ENCODE measurements at places on chromosomes 12 and 14.

DNA sequence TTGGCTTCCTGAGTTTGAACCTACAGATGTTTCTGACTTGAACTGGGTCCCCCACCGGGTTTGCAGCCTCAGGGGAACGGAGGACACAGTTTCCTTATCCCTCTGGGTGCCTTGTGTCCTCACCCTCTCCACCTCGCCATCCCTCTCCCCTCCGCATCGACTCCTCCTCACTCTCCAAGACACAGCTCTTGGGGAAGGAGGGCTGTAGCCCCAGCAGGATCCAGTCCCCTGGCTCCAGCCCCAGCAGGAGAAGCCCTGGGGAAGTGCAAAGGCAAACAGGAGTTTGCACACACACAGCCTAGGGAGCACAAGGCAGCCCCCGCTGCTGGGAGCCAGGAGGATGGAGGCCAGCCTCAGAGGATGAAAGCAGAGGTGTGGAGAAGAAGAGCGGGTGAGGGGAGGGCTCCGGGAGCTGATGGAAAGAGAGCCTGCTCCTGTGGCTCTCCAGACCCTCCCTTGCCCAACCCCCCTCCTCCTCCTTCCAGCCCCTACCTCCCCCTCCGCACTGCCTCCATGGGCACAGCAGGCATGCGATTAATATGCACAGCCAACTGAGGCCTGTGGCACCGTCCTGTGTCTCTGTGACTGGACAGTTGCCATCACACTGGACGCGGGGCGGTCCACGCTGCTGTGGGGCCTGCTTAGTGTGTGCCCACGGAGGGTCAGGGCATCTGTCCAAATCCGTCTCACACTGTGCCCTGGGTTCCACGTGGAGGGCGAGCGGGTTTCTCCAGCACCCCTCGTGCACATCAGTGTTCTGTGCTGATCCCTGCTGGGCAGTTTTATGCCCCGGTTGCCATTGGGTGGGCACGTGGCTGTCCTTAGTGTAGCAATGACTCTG lies 193.7 kb upstream of the DIO3 start:
- no peak for DNase-seq

GRCh38 chr12:12800406-12801180 lies 12.6 kb upstream of the DDX47 start:
- DNase-seq, result no peak

GRCh38 chr12:53604581-53604980 lies 21.6 kb downstream of the ATF7 start:
- DNase-seq, result no peak

DNA sequence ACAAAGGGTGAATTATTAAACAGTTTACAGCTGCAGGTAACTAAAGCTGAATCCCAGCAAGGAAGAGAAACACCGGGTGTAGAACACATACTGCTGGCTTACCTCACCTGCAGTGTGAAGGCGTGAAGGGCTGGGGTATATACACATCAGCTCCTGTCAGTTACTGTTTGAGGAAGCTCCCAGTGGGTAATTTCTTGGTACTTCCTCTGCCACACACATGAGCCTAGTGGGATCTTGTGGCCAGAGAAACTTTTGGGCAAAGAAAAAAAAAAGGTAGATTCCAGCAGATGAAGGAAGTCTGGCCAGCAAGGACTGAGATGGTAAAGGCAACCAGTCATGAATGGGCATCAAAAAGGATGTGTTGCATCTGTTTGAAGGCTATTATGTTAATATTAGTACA lies 14.0 kb upstream of the GPR33 start:
- no peak for DNase-seq

DNA sequence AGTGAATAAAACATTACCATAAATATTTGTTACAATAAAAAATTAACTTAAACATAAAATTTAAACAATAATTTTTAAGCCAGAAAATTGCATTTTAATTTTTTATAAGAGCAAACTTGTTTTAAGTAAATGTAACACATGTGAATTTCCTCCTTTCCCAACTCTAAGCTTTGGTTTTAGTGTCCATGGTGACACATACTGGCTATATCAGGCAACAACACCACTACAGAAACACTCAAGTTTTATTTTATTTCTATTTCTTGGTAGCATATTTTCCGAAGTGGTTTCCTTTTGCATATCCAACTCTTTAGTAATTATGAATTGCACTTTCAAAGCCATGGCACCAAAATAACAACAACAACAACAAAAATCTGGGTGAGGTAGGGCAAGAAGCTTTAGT lies 2.2 kb downstream of the NELL2 start:
- no peak for DNase-seq

DNA sequence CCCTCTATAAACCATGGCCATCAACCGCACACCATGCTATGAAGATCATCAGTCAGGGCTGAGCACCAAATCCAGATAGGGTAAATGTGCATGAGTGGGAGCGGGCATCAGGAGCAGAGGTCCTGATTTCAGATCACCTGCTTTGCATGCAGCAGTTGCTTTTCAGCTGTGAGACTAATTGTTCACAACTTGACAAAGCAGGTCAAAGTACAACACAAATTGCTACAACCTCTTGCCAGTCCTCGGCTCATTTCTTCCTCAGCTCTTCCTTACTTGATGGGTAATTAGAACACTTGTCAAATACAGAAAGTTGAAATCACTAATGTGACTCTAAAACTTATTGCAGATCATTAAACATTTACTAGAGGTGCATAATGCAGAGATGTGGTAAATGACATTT lies 171.6 kb downstream of the PPM1H start:
- DNase-seq, result no peak

- no peak for DNase-seq
Observed at GRCh38 chr12:49483619-49484018, 55.2 kb upstream of the KCNH3 start.

DNA sequence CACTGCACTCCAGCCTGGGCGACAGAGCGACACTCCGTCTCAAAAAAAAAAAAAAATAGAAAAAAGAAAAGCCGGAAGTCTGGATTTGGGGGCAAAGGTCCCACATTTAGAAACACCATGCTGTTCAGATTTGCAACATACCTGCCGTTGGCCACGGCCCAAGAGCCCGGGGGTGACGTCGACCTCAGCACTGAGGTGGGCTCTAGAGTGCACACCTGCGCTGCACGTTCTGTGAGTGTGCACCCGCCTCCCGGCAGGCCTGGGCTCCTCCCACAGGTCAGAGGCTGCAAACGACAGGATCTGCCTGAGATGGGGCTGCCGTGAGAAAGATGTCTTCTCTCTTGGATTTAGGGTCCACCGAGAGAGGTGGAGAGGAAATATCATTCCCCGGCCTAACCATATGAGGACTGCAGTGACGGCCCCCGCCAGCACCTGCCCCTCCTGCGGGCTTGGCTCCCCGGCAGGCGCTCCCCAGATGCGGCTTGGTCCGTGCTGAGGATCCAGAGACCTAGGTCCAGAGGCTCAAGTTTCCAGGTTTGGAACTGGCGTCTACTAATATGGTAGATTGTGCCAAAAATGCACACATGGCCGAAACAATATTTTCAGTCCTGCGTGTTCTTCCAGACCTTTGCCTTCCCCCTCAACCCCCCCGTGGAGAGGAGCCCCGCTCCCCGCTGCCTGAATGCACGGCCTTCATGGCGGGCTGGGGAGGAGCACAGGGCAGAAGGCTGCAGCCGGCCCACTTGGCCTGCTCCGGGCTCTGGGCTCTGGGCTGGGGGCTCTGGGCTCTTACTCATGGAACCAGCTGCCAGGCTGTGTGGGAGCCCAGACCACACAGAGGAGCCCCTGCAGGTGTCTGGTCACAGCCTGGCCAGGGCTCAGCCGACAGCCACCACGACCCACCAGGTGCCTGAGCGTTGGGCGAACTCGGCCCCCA lies 58.8 kb upstream of the FBRSL1 start:
- no peak for DNase-seq

DNA sequence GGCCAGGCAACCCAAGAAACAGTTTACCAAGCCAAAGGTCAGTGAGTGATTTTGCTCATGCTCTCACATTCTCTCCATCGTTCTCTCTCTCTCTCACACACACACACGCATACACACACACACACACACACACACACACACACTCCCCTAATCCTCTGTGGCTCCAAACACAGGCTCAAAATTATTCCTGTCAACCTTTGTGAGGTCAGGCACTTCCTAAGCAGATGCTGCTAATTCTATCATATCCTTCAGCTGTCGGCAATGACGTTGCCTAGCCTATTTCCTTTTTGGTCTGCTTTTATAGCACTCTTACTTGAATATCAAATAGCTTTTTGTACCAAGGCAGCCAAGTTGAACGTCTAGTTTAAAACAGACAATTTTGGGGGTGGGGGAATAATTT lies 98.9 kb upstream of the EGLN3 start:
- DNase-seq, result no peak

DNA sequence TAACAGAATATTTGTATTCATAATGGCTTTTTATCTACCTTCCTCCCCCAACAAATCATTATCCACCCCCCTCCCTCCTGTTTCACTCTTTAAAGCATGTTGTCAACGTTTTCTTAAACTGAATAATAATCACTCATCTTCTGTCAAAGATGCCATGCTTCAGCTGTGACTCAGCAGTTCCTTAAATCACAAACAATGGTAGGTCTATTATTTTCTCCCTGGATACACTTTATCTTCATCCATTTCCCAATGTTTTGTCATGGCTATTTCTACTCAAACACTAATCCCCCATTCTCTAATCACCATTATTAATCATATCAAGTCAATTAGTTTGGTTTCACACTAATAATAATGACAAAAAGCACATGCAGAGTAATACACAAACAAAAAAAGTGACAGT lies 6.5 kb downstream of the CLEC12B start:
- no peak for DNase-seq

DNA sequence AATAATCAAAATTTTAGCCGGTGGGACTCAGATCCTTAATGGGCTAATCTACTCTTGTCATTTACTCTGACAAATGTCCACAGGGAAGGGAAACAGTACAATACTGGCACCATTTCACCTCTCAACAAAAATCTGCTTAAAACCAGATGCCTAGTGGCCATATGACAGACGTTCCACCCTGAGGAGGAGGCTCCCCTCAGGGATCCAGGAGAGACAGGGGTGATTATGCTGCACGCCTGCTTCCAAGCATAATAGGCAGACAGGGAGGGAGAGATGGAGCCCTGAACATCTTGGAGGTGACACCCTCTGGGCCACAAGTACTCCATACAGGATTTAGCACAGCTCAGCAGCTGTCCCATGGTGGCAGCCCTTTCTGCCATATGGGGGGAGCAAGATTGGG lies 24.8 kb upstream of the AKAP6 start:
- DNase-seq, result no peak
